ENCODE measurements at places on chromosomes 1 and 21. TPM values are rescaled to one million over a fixed set of nuclear protein-coding genes. Genes with fewer than 3 reads are reported as not detected.

PIGR gene
- total RNA-seq, result not detected

KIF2C gene
- total RNA-seq, result 1.1 TPM

UBL4B gene
- total RNA-seq, result not detected

NLRP3 gene
- under 0.01 TPM for total RNA-seq

- DNase-seq, result no peak
Observed at GRCh38 chr1:156097499-156098178, 15.4 kb upstream of the MEX3A start.

GRCh38 chr1:244265507-244265906 is 186.2 kb downstream of the ADSS2 start:
- no peak for DNase-seq

- DNase-seq, result no peak
Observed at GRCh38 chr1:27143401-27143800, 11.5 kb downstream of the SLC9A1 start.

GRCh38 chr1:235207209-235207565 is 46.1 kb upstream of the RBM34 start:
- DNase-seq, result no peak

- DNase-seq, result no peak
Observed at GRCh38 chr1:236754525-236755210, 40.4 kb upstream of the MTR start.

DNA sequence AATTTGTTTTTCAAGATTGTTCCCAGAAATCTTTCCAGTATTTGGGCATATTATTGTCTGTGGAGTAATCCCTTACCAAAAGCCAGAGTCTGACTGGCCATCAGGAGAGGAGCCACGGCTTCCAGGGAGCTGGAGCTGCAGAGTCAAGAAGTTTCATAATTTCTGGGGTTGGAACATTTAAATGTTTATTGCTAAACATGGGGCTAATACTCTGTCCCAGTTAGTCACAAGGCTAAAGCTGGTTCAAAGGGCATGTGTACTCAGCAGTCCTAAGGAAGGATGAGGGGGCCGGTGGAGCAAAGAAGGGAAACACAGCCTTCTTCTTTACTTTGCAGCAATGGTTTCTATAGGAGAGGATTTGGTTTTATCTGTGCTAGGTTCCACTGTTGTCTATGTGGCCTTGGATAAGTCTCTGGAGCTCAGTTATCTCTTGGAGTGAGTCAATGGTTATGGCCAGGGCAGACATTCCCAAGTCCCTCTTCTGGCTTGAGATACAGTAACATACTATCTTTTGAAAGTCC is 9.5 kb downstream of the DENND2D start:
- DNase-seq, result peak; percentile 64

GRCh38 chr1:97094247-97094972 is 372.8 kb downstream of the PTBP2 start:
- peak; percentile 96 for DNase-seq

GRCh38 chr1:108051631-108052377 is 86.8 kb upstream of the VAV3 start:
- DNase-seq, result no peak

LRRC8C gene
- 6.0 TPM for total RNA-seq

DNA sequence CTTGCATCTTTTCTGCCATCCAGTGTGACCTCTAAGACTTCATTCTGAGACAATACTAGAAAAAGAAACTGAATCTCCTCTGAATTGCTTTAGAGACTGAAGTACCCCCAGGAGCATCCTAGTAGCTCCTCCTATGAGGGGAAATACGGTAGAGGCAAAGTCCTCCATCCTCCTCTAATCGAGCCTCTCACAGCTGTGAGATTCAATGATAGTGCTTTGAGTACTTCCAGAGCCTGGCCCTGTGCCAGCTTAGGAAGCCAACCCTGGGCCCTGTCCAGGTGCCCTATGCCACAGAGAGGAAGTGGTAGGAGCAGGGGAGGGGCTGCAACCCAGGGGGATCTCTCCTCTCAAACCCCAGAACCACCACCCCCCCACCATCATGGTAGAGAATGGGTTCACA is 10.7 kb downstream of the RORC start:
- no peak for DNase-seq

DNA sequence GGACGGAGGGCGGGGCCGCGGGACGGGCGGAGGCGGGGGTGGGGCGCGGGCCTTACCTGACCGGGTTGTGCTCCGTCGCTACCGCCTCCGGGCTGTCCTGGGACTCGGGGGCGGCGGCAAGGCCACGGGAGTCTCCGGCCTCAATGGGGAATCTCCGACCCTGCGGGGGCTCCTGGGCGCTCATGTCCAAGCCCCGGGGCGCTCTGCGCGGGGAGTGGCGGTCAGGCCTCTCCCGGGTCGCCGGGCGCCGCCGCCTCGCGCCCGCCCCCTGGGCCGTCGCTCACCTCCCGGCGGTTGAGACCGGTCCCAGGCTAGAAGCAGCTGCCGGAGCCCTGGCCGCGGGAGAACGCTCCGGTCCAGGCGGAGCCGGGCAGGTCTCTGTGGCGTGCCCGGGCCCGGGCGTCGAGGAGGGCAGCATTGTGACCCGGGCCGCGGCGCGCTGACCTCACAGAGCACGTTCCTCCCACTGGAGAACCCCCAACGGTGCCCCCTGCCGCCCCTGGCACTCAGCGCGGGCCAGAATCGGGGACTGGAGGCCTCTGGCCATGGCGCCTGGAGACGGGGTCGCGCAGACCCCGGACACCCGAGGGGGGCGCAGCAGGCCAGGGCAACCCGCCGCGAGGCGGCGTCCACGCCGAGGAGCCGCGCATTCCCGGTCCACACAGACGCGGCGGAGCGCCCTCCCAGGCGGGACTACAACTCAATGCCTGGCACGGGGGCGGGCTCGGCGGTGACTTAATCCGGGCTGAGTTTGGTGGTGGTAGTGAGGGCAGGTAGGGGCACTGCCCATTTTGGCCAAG is 411 bp downstream of the FAM229A start:
- peak; percentile 25 for DNase-seq

GRCh38 chr1:172990598-172991215 is 60.0 kb downstream of the TNFSF18 start:
- peak; percentile 71 for DNase-seq

GFI1 gene
- total RNA-seq, result 0.65 TPM

GRCh38 chr1:89285745-89286380 is 13.2 kb upstream of the GBP5 start:
- no peak for DNase-seq

DNA sequence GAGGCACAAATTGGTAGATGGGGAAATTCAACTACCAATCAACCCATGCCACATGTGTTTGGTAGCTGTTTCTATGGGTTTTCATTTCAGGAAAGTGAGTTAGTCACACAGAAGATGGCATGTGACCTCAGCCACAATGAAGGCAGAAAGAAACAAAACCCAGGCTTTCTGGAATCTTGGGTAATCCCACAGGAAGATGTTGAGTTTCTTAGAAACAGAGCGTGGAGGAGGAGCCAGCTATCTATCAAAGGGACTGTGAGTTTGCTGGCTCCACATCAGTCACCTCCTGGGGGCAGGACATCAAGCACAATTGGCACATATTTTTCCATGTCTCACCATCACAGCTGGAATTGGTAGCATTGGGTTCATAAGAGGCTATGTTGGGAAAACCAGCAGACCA is 188.9 kb upstream of the PLXNA2 start:
- no peak for DNase-seq

GRCh38 chr1:165930961-165931360 is 103.5 kb downstream of the UCK2 start:
- no peak for DNase-seq

SIK1 gene
- total RNA-seq, result 4.4 TPM

CFH gene
- total RNA-seq, result 517 TPM

DNA sequence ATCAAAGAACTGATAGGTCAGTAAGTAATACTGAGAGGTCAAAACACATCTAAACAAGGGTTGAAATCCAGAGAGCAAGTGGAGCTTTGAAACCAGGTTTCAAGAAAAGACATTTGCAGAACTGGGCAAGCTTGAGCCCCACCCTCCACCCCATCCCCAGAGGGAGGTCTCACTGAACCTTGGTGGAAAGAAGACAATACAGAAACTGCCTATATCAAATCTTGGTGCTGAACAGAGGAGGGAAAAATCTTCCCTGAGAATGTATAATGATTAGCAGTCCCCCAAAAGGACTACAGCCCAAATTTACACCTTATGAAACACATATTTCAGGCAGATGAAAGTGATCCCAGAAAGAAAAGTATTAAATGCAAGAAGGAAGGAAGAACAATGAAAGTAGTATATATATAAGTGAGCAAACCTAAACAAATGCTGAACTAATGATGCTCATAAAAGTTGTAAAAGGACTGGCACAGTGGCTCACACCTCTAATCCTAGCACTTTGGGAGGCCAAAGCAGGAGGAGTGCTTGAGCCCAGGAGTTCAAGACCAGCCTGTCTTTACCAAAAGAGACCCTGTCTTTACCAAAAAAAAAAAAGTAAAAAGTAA is 12.4 kb downstream of the ZBTB17 start:
- no peak for DNase-seq

DNA sequence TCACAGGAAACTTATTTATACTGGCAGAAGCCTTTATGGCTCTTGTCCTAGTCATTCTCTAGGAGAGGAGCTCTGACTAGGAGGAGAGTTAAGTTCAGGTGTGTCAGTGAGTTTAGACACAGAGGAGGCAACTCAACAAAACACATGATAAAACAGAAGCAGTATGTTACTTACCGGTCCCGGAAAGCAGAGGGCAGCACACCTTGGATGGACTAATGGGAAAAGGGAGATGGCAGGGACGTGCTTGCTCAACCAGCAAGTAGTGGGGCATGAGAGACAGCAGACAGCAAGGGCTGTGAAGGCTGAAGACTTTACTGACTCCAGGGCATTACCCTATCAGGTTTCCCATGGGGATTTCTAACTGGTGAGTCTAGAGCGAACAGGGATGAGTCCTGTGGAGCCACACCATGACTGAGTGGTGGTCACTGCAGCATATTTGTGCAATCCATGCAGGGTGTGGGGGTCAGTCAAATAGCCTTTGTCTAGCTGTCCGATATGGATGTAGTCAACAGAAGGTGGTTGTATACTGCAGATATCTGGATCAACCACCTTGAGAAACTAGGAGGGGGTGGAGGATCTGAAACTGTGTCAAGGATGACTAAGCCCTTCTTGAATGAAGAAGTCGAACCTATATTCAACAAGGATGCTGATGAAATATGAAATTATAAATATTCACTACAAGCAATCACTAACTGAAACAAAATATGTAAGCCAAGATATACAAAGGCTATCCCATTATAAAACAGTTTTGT is 596.3 kb upstream of the CHRM3 start:
- no peak for DNase-seq

SPATA1 gene
- total RNA-seq, result 0.41 TPM

GRCh38 chr21:17139696-17140095 is 373.1 kb upstream of the CXADR start:
- peak; percentile 41 for DNase-seq

GRCh38 chr1:22380024-22380785 is 71.4 kb upstream of the ZBTB40 start:
- no peak for DNase-seq

PLA2G2A gene
- total RNA-seq, result 0.27 TPM

DNA sequence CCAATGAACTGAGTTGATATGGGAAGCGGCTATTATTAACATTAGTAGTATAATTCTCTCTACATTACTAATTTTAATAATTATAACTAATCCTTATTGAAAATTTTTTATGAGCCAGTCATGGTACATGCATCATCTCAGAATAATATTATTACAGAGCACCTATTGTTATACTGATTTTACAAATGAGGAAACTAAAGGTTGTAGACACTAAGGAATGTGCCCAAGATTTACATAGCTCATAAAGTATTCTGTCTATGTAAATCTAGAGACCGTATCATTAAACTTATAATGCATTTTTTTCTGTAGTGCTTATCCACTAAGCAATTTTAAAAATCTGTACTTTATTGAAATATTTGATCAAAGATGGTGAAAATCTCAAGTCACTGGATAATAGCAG is 825.9 kb downstream of the PLA2G4A start:
- no peak for DNase-seq

GRCh38 chr1:245054105-245054504 is 100.7 kb upstream of the KIF26B start:
- DNase-seq, result no peak

GRCh38 chr1:113073479-113073950 is 517 bp downstream of the LRIG2 start:
- DNase-seq, result no peak

GRCh38 chr1:14255711-14256110 is 342.8 kb upstream of the KAZN start:
- peak; percentile 5 for DNase-seq

- DNase-seq, result no peak
Observed at GRCh38 chr1:22962558-22962957, 10.1 kb downstream of the LACTBL1 start.

DNA sequence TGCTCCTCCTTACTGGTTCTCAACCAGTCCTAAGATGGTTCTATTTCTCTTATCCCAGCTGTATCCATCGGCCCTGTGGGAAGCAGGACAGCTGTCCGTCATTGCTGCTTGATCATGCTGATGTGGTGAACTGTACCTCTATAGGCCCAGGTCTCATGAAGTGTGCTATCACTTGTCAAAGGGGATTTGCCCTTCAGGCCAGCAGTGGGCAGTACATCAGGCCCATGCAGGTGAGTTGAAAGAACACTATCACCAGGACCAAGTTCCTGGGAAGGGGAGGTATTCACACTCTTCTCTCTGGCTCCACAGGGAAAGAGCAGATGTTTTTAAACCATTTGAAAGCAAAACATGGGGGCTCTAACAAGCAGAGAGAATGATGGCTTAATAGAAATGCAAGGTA is 302.6 kb downstream of the PAPPA2 start:
- no peak for DNase-seq

GRCh38 chr1:57623791-57624538 is 200.1 kb upstream of the DAB1 start:
- DNase-seq, result no peak

ARMH1 gene
- 1.7 TPM for total RNA-seq

DNA sequence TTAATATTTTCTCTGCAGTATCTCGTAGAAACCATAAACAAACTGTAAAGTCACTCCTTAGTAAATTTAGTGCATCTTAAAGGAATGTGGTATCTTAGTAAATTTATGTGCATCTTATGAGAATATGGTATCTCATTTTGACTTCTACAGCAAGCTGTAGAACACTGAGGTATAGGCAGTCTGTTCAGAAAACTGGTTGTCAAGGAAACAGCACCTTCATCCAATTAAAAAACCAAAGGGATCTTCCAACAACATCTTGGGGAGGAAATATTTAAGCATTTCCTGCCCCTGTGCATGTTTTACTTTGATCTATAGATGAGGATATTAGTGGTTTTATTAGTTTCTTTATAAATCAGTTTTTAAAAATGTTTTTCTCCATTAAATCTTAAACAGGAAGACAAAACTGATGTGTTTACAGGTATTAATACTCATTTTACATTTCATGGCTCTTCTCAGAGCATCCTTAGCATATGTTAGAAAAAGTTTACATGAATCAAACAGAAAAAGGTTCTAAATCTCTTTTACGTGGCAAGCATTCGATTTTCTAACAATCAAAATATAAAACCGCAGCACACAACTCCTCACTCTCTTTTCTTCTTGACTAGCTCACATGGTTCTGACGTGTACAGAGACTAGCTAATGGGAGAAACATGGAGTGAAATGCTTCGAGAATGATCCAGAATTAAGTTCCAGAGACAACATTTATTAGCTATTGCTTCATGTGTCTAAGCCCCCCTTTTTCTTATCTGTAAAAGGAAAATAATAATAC is 668.8 kb downstream of the PTPRC start:
- no peak for DNase-seq

- DNase-seq, result peak; percentile 74
Observed at GRCh38 chr1:48202030-48202752, 20.3 kb upstream of the SLC5A9 start.
